ENCODE measurements at places on chromosomes 13 and 19. TPM values are rescaled to one million over a fixed set of nuclear protein-coding genes. Genes with fewer than 3 reads are reported as not detected.
A peak's percentile ranks its signal among the peaks of the same experiment; 100 is the strongest.

USHBP1 gene
- 13.6 TPM for total RNA-seq

CLIP3 gene
- total RNA-seq = 1.5 TPM

KIR3DL1 gene
- not detected for total RNA-seq

MAST1 gene
- 5.5 TPM for total RNA-seq

PLIN4 gene
- total RNA-seq = 0.10 TPM

ETFB gene
- total RNA-seq = 106 TPM

LILRA6 gene
- total RNA-seq = not detected

DNA sequence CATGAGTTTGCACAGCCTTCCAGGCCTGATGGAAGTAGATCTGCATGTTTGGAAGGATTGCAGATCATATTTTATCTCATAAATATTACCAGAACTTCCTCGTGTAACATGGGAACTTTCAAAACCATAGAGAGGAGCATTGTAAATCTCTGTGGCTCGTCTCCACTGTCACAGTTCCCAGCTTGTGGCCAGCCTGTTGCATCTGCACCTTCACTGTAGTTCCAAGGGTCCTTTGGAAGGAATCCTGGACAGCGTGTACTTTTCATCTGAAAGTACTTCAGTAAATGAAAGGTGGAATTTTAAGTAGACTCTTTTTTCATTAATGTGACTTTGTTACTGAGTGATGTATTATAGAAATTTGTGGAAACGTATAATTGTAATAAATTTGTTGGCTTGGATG is 105.4 kb downstream of the ATP11A start:
- no peak for DNase-seq

GRCh38 chr13:48817166-48817802 is 158.4 kb upstream of the FNDC3A start:
- no peak for DNase-seq

- DNase-seq = no peak
Measured at GRCh38 chr19:7655581-7655980, 13.3 kb upstream of the RETN start.

GRCh38 chr13:87093399-87093798 is 577.8 kb upstream of the SLITRK5 start:
- no peak for DNase-seq

GRCh38 chr13:98843482-98843877 is 91.0 kb upstream of the SLC15A1 start:
- no peak for DNase-seq

- no peak for DNase-seq
Measured at GRCh38 chr13:21812192-21812626, 141.3 kb downstream of the FGF9 start.

GRCh38 chr19:5457709-5458108 is 2.5 kb downstream of the ZNRF4 start:
- DNase-seq = no peak

DNA sequence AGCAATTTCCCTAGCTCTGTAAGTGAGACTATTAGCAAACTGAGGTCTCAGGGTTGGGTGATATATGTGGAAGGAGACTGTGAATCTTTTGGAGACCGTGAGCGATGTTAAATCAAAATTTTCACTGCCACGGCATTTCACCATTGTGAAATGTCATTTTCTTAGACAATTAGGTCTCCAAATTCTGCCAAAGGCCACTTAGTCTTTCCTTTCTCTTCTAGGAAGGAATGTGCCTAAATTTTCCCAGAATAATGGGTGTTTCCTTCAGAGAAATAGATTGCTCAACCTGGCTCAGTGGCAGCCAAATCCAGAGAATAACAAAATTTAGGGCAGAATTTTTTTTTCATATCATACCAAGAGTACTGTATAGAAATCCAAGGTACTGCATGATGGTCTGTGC is 64.5 kb upstream of the SCEL start:
- no peak for DNase-seq

DNA sequence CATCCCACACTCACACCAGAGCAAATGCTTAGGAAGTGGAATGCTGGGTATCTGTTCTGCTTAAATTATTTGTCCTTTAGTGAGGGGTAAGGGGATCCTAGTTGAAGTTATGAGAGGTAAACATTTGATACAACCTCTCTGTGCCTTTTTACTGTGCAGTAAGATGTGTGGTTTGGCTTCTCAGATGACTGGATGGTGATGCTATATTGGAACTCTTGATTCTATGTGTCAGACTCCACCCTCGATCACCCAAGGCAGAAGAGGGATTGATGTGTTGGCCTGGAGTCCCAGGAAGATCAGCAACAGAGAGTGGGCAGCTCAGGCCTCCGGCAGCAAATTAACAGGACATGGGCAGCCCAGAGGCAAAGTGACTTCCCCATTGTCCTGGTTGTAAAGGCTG is 66.7 kb downstream of the SIPA1L3 start:
- no peak for DNase-seq

DNA sequence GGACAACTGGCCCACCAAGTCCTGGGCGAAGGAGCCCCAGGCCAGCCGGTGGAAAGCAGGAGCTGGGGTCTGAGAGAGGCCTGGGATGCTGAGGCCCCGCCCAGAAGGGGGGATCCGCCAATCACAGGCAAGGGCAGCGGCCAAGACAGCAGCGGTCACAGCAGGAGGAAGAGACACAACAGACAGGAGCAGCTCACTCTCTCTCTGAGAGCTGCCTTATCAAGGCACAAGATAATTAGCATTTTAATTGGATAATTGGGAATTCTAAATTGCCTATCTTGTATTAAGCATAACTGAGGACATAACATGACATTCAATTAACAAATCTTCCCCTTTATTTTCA is 46.2 kb downstream of the CEBPG start:
- DNase-seq = peak; percentile 98

- DNase-seq = peak; percentile 89
Measured at GRCh38 chr19:44643605-44644401, at the start of gene PVR. PVR (plus strand) TSS chr19:44643910; CDS start chr19:44644097, 187 bp downstream.

DNA sequence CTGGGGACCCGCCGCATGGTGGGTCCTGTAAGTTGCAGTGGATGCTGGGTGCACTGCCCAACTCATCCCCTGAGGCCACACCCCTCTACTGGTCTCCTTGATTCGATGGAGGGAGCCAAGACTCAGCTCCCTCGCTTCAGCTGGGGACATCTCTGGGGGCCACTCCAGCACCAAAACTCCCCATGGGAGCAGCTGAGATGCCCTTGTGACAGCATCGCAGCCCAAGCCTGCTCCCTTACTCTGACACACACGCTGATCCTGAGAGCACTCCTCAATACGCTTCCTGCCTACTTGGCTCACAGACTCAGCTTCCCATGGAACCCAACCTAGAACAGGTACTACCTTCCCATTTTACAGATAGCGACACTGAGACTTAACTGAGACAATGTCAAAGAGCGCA is 56.2 kb downstream of the PEPD start:
- no peak for DNase-seq

DNA sequence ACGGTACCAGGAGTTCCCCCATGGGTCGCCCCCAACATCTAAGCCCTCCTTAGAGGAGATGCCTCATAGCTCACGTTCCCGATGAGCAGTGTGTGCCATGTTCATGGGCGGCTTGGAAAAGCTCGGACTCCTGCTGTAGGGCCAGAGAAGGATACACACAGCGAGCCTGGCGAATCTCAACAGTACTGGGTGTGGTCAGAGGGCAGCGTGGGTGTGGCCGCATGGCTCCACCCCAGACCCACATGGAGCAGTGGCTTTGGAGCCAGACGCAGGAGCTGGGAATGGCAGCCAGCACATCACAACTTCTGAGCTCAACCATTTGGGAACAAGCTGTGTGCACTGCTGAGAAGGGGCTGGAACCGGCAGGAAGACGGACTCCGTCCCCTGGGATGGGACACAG is 15.6 kb downstream of the CAPS start:
- DNase-seq = no peak

- no peak for DNase-seq
Measured at GRCh38 chr13:114063545-114064449, 68.6 kb downstream of the RASA3 start.

- no peak for DNase-seq
Measured at GRCh38 chr19:15062036-15062435, 12.8 kb downstream of the CASP14 start.

- DNase-seq = no peak
Measured at GRCh38 chr19:38093587-38093986, 130.4 kb downstream of the DPF1 start.

Measured in H7 (cell line).